ENCODE measurements at places on chromosomes 4 and X. TPM values are rescaled to one million over a fixed set of nuclear protein-coding genes. Genes with fewer than 3 reads are reported as not detected.

DNA sequence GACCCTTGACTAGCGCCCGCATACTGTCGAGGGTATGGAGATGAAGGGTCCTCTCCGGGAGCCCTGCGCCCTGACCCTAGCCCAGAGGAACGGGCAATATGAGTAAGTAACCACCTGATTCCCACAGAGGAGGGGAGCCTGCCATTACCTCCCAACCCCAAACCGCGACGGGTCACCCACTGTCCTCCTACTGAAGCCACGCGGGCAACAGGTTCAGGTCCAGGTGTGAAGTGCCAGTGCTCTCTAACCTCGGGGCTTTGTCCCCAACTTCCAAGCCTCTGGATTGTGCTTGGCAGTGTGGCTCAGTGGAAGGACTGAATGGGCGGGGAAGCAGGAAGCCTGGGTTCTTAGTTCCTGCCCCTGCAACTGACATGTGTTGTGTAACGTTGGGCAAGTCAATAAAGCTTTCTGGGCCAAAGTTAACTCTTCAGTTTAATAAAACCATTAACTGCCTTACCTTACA lies 694 bp downstream of the OCRL start:
- DNase-seq = no peak

GRCh38 chrX:31706466-31706865 lies 634.6 kb upstream of the FTHL17 start:
- DNase-seq = no peak

DNA sequence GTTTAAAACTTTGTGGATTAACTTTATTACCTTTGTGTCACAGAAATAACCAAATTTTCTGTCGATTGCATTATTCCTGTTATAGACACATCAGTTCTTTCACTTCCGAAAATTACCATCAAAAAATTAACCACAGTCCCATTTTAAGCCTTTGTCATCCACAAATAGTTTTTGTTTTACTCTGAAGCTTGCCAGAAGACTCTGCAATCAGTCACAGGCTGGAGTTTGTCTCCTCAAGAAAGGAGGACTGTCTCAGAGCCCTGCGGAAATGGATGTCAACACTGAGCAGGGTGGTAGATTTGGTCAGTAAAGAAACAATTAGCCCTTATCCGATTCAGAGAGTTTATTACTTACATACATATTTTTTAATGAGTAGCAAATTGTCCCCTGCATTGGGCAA lies 20.1 kb upstream of the TCEAL4 start:
- DNase-seq = no peak

DNA sequence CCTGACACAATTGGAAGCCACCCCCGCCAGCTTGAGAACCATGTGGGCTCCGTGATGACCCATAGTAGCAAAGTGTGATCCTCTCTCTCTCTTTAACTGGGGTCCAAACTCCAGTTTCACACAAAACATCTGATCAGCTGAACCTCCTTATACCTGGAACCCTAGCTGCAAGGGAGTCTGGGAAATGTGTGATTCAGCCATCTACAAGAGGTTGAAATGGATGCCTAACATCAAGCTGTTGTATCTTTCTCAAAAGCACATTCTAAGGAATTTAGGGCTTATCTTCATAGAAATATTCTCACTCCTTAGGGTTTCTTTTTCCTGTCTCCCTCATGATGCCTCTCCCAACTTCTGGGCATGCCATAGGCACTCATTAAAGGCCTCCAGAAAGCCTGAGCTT lies 126.0 kb downstream of the BCOR start:
- no peak for DNase-seq

DNA sequence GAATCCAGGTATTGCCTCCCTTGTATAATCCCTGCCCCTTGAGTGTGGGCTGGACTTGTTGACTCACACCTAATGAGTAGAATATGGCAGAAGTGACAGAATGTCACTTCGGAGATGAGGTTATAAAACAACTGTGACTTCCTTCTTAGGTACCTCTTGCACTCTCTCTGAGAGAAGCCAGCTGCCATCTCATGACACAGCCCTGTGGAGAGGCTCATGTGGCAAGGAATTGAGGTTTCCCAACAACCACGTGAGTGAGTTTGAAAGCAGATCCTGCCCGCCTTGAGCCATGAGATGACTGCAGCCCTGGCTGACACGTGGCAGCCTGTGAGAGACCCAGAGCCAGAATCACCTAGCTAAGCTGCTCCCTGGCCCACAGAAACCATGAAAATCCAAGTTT lies 13.5 kb downstream of the ASB11 start:
- DNase-seq = no peak

GRCh38 chr4:52358366-52358765 lies 300.7 kb downstream of the USP46 start:
- no peak for DNase-seq

Gene SLC10A3
- 17.0 TPM for total RNA-seq

Gene CT55
- total RNA-seq = not detected
